Activated CD4-positive, alpha-beta T cell treated with anti-CD3 and anti-CD28 coated beads, Interleukin-10, Interleukin-2, amounts not matched to agents 100 ng/mL and 50 ng/mL, durations not matched to agents 16 hours and 8 hours (primary cell): ENCODE measurements at places on chromosomes 2 and 18.

DNA sequence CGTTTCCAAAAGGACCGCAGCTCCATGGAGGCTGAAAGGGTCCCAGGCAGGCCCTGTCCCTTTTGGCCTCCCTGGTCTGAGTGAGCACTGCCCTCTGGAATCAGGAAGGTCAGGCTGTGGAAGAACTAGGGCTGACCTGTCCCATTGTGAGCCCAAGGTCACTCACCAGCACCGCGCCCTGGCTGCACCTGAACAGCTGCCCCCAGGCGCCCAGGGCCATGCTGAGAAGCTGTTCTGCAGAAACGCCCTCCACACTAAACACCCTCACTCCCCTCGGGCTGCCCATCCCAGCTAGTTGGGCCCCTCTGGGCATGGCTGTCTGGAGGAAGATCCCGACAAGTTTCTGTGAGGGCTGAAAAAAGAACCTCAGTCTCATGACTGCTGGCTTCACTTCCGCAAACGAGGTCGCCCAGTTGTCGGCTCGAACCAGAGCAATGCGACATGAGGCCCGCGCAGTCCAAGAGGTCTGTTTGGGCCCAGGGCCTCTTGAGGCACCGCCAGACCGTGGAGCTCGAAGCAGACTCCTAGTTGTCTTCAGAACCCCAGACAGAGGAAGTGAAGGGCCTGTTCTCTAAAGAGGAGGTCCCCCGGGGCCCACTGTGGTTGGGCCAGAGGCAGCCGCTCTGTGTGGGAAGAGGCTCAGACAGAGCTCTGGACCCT is 64.4 kb downstream of the INPP5D start:
- no peak for DNase-seq

DNA sequence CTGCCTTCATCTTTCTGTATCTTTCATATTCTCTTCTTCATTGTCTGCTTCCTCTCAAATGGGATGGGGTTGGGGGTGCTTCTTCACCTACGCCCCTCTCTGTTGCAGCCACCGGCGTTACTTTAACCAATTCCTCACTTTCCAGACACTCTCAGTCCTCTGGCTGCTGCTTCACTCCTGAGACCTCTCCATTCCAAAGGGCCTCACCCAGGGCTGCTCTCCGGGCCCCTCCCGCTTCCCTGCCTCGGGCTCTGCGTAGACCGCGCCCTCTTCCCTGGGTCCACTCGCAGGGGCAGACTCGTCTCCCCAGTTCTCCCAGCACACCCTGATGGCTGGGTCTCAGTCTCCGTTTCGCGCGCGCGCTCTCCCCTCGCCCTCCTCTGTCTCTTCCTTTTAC is 926 bp downstream of the SERPINB8 start:
- DNase-seq: no peak

DNA sequence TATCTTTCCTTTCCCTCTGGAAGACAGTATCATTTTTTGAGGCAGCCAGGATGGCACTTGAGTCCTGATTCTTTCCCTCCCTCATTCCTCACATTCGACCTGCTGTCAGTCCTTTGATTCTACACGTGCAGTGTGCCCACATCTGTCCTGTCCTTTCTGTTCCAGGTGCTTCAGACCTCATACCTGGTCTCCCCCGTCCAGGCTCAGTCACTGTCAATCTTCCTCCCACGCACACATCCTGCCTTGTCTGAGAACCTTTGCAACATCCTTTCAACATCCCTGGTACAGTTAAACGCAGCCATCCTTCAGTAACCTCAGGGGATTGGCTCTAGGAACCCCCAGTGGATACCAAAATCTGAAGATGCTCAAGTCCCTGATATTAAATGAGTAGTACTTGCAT is 10.1 kb downstream of the BCL2 start:
- peak; percentile 38 for DNase-seq

- DNase-seq: no peak
Observed at GRCh38 chr18:78540636-78541529, 438.7 kb upstream of the SALL3 start.

- DNase-seq: no peak
Observed at GRCh38 chr2:173513107-173513727, 158.5 kb downstream of the CDCA7 start.

- DNase-seq: no peak
Observed at GRCh38 chr2:6495466-6495865, 370.2 kb downstream of the CMPK2 start.

DNA sequence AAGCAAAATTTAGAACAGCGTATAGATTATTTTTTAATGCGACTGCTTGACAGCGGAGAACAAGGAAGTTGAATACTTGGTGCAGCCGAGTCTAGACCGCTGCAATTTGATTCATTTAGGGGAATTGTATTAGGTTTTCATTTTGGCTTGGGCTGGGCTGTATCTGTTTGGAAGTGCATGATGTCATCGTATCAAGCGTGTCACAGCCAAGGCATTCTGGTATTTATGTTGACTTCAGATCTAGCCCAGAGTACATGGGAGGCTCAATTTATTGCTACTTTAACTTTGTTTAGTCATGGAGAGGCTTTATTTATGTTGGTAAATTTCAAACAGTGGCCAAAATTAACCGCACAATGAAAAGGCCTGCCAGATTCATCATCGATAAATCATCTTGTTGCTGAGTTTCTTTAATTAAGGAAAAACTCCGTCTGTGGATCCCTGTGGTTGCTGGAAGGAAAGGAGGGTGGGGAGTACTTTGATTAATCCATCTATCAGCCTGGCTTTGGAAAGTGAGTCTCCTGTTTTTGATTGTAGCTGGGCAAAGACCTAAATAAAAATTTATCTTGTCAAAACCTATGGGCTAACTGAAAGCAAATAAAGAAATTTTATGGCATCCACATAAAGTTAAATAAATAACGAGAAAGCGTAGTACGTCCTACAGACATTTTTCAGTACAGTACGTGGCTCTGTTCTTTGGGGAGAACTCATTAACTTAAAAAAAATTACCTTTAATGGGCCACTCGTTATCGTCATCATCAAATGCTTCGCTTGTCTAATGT is 230.4 kb upstream of the SPRED2 start:
- DNase-seq: no peak

- DNase-seq: no peak
Observed at GRCh38 chr2:17160594-17160993, 357.6 kb downstream of the RAD51AP2 start.
